ENCODE measurements at places on chromosomes 11 and 22.

DNA sequence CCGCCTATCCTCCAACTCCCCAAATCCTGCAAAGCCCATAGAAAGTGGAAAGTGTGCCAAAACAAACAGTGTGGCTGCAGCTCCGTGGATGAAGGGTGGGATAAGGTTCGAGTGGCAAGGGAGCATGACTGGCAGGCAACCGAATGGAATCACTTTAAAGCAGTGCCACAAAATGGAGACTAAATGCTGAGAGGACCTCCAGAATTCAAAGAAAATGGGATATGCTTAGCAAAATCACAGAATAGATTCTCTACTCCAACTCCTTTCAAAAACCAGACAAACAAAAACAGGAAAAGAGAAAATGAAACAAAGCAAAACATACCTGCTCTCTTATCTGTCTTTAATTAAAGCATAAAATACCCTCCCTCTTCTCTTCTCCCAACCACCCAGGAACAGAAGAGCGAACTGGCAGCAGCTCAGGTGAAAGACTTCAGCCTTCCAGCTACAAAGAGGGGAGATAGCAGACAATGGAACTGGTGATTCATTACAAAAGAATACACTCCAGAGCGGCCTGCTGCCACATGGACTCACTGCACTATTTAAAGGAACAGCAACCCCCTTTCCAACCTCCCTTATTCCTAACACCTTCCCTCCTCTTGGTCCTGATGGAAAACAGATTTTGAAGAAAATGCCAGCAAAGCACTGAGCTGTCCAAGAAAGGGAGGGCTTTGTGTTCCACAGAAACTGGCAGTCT, 118.5 kb downstream of the APOL5 start:
- peak; percentile 76 for DNase-seq

- DNase-seq: no peak
These were observed 24.2 kb upstream of the FLI1 start for GRCh38 chr11:128669506-128670270.

- no peak for DNase-seq
These were observed 10.6 kb upstream of the CARD10 start for GRCh38 chr22:37529652-37530345.

GRCh38 chr22:49027368-49027670, 800.4 kb downstream of the BRD1 start:
- no peak for DNase-seq

- no peak for DNase-seq
These were observed 283.7 kb upstream of the ANO5 start for GRCh38 chr11:21909145-21909544.

DNA sequence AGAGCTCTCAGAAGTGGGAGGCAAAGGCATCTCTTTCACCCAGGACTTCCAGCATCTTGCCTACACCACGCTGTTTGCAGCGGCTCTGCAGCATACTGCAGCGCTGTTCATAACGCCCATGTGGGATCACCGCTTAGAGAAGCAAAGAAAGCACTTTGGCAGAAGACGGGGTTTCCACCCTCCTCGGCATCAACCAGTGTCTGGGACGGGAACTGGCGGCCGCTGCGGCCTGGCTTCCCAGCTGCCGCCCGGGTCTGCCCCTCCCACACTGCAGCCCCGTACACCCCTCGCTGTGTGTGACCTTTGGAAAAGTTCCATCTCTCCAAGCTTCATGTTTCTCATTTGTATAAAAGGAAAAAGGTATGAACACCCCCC, 545 bp upstream of the TIRAP start:
- peak; percentile 7 for DNase-seq

- DNase-seq: peak; percentile 42
These were observed 193.0 kb downstream of the MAML2 start for GRCh38 chr11:96149743-96150555.

DNA sequence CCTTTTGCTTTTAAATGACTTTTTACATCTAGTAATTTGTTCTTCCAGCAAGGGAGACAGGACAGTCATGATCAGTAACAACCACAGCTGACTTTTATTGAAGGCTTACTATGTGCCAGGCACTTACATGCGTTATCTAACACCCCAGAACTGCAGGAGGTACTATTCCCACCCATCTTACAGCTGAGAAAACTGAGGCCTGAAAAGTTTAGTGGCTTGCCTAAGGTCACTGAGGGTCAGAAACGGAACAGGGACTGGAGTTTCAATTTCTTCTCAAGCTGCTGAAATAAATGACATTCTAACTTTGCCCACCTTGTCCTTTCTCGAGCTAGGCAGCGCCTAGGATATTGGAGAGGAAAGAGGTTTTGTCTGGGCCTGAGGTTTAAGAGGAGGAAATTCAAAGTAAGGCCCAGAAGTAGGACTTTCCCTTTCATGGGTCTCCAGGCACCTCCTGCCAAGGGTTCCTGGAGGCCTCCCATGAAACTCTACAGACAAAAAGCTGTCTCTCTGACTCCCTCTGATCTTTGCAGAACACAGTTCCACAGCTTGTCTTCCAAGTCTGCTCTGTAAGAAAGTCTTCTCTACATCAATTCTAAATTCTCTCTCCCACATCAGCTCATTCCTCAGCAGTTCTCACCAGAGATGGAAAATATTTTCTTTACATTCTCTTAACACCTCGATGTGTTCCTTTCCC, 102.2 kb downstream of the NAT10 start:
- no peak for DNase-seq

DNA sequence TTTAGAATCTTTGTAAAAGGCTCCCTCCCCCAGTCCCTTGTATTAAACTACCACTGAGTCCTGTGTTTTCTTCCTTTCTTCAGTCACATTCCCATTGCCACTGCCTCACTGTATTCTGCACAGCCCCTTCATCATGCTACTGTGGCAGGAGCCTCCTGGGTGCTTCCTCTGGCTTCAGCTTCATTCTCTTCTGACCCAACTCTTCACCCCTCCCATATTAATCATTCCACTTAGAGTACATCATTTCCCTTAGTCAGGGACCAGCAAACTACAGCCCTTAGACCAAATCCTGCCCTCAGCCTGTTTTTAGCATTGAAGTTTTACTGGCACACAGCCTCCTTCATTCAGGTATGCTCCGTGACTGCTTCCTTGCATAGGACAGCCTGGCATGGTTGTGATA, 127.7 kb upstream of the MTNR1B start:
- no peak for DNase-seq
